ENCODE measurements at places on chromosomes 4 and X.
A peak's percentile ranks its signal among the peaks of the same experiment; 100 is the strongest.

DNA sequence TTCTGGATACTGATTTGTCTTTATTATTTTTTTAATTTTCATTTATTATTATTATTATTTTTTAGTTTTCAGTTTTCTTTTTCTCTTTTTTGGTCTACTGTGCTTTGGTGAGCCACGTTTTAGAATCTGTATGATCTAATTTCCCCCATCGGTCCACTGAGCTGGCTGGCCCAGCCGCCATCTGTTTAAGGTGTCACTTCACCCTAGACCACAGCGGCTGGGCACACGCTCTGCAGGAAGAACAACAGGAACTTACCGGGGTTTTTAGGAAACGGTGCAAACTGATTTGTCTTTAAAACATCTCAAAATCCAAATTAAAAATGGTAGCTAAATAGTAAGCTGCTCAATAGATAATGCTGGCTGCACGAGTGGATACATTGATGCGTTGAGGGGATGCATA, 48.8 kb upstream of the AMOT start:
- no peak overlapping the region for H3K27ac ChIP-seq
- no peaks in the 10 kb centered on the region for H3K36me3 ChIP-seq
- H3K4me1 ChIP-seq: no peaks in the 10 kb centered on the region
- no peak for ATAC-seq
- peaks cover 3% of the 10 kb centered on the region for H3K27me3 ChIP-seq

DNA sequence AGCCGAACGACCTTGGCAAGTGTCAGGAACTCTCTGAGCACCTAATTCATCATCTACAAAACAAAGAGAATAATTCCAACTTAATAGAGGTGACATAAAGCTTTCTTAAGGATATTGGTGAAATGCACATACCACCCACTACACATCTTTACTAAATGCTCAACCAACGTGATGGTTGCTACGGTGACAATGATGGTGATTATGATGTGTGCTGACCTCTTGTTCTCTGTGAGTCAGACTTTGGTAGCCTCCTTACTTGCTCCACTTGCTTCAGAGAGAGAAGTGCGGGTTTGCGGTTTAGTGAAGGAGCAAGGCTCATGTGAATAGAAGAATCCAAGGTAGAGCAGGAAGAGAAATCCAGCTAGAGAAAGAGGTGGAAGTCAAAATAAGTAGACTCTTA, 52.8 kb upstream of the CLNK start:
- no peak overlapping the region for H3K4me3 ChIP-seq
- no peaks in the 10 kb centered on the region for H3K4me1 ChIP-seq
- no peak overlapping the region for H3K27ac ChIP-seq
- peaks cover 3% of the 10 kb centered on the region for H3K27me3 ChIP-seq
- peak; percentile 38 for ATAC-seq

GRCh38 chrX:154452823-154453222, 5.3 kb upstream of the PLXNA3 start:
- H3K27ac ChIP-seq: no peak overlapping the region
- no peaks in the 10 kb centered on the region for H3K4me1 ChIP-seq
- no peak overlapping the region for H3K4me3 ChIP-seq
- no peak for ATAC-seq
- peaks cover 29% of the 10 kb centered on the region for H3K36me3 ChIP-seq

DNA sequence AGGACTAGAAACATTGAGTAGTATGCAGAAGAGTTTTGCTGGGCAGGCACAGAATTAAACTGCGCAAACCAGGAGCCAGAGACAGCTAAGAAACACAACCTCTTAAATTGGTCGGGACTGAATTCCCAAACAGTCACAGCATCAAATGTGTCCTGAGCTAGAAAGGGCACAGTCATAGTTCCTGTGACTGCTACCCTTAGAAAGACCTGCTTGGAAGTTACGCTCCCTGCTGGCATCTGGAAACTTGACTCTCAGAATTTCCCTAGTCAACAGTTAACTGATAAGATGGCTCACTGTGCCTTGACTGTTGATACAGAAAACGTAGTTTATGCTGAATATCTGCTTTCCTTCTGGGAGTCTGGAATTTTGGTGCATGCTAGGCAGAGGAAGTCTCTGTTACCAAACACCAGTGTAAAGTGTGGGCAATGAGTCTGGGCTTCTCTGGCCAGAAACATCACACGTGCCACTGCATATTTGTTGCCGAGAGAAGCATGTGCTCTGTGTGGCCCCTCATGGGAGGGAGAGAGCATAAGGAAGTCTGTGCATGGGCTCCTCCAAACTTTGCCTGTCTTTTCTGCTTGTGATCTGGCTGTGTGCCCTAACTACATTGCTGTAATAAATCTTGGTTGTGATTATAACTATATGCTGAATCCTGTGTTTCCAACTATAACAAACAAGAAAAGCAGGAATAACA, 11.6 kb upstream of the EOLA2 start:
- H3K4me1 ChIP-seq: no peaks in the 10 kb centered on the region
- no peak overlapping the region for H3K4me3 ChIP-seq
- H3K27ac ChIP-seq: no peak overlapping the region
- no peaks in the 10 kb centered on the region for H3K27me3 ChIP-seq

DNA sequence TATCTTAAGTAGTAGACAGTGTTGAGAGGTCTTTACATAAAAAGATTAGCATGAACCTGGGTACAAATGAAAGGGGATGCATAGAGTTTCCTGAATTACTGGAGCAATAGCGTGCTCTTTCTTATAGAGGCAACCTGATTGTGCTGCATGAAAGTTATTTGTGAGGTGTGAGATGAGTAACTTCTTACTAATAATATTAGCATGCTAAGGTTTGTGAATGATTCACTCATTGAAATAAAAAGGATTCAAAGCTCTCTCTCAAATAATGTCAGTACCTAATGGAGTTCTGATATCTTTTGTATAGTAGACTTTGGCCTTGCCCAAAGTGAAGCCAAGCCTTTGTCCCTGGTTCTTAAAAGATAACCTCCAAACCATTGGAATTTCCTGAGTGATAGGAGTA, 131.0 kb upstream of the CXXC4 start:
- no peak overlapping the region for H3K27ac ChIP-seq
- H3K4me1 ChIP-seq: no peaks in the 10 kb centered on the region
- no peak for ATAC-seq
- H3K4me3 ChIP-seq: no peak overlapping the region
- peaks cover 3% of the 10 kb centered on the region for H3K27me3 ChIP-seq

DNA sequence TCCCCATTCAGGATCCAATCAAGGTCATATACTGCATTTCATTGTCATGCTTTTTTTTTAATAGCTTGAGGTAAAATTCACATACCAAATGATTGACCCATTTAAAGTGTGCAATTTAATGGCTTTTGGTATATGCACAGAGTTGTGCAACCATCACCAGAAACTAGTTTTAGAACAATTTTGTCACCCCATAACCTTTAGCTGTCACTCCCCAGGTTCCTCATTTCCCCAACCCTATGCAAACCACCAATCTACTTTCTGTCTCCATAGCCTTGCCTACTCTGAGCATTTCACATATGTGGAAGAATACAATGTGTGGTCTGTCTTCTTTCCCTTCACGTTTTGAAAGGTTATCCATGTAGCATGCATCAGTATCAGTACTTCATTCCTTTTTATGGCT, 1.4 kb upstream of the SMAD1 start:
- ATAC-seq: no peak
- peaks cover 5% of the 10 kb centered on the region for H3K27me3 ChIP-seq
- peaks cover 12% of the 10 kb centered on the region for H3K4me1 ChIP-seq
- peak overlapping the region; percentile 87 for H3K4me3 ChIP-seq
- H3K27ac ChIP-seq: no peak overlapping the region
- H3K36me3 ChIP-seq: no peaks in the 10 kb centered on the region

GRCh38 chr4:10958226-10958856, 273.8 kb upstream of the CLNK start:
- H3K4me1 ChIP-seq: peaks cover 6% of the 10 kb centered on the region
- no peak for ATAC-seq
- H3K27ac ChIP-seq: no peak overlapping the region
- no peaks in the 10 kb centered on the region for H3K36me3 ChIP-seq

- no peaks in the 10 kb centered on the region for H3K4me1 ChIP-seq
- H3K4me3 ChIP-seq: no peak overlapping the region
- no peak for ATAC-seq
- peaks cover 6% of the 10 kb centered on the region for H3K27me3 ChIP-seq
- no peaks in the 10 kb centered on the region for H3K36me3 ChIP-seq
These were observed 102.8 kb downstream of the ITIH6 start for GRCh38 chrX:54695231-54695630.

- peaks cover 10% of the 10 kb centered on the region for H3K4me1 ChIP-seq
- H3K36me3 ChIP-seq: no peaks in the 10 kb centered on the region
- H3K4me3 ChIP-seq: no peak overlapping the region
- H3K27me3 ChIP-seq: no peaks in the 10 kb centered on the region
These were observed 193.2 kb downstream of the RAPGEF2 start for GRCh38 chr4:159296061-159296460.

GRCh38 chr4:147633643-147634042, 16.4 kb downstream of the TMEM184C start:
- no peaks in the 10 kb centered on the region for H3K27me3 ChIP-seq
- H3K4me1 ChIP-seq: peaks cover 5% of the 10 kb centered on the region
- no peak for ATAC-seq
- no peak overlapping the region for H3K27ac ChIP-seq

- H3K4me1 ChIP-seq: no peaks in the 10 kb centered on the region
- H3K4me3 ChIP-seq: peak overlapping the region; percentile 91
- H3K36me3 ChIP-seq: peaks cover 45% of the 10 kb centered on the region
- no peaks in the 10 kb centered on the region for H3K27me3 ChIP-seq
- H3K27ac ChIP-seq: peak overlapping the region; percentile 96
- peak; percentile 28 for ATAC-seq
These were observed 924 bp upstream of the IRAK1 start for GRCh38 chrX:154020536-154021115.

DNA sequence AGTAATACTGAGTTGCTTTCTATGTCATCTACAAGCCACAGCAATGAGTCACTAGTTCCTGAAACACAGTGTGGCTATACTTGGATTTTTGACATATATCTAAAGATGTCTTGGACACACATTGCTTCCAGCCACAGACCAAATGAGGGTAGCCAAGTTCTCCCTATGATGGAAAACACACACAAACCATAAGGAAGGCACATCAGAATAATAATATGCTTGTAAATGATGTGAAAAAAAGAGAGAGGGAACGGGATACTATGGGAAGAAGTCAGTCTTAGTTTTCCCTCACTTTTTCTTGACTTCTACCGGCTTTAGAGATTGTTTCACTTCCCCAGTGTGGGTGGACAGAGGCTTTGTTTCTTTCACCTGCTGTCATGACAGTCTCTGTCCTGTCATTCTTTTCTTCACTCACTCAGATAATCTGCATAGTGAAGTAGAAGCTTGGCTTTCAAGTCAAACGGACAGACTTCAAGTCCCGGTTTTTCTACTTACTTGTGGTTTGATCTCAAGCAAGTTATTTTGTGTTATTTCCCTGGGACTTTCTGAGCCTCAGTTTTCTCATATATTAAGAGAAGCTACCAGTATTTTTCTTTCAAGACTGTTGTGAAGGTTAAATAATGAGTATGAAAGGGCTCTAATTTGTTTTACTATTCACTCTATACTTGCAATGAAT, 34.7 kb downstream of the P2RY10 start:
- H3K36me3 ChIP-seq: no peaks in the 10 kb centered on the region
- no peaks in the 10 kb centered on the region for H3K27me3 ChIP-seq
- H3K27ac ChIP-seq: peak overlapping the region; percentile 85

DNA sequence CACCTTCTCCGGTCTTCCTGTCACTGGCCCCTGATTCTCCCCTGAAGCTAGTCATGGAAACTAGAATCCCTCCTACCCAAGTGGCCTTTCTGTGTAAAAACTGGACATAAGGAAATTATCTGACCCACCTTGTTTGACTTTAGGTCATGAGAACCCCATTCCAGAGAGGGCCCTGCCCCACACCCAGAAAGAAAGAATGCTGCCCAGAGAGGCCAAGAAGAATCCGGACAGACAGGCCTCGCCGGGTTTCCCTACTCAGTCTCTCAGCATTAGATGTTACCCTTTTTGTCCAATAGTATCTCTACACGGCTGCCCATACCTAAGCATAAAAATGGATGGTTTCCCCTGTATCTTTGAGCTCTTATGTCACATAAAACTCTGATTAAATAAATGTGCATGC, 83.3 kb upstream of the HELT start:
- H3K4me1 ChIP-seq: no peaks in the 10 kb centered on the region
- no peak overlapping the region for H3K4me3 ChIP-seq
- H3K36me3 ChIP-seq: no peaks in the 10 kb centered on the region

- H3K4me1 ChIP-seq: no peaks in the 10 kb centered on the region
- no peak overlapping the region for H3K27ac ChIP-seq
- no peaks in the 10 kb centered on the region for H3K27me3 ChIP-seq
- no peaks in the 10 kb centered on the region for H3K36me3 ChIP-seq
- no peak overlapping the region for H3K4me3 ChIP-seq
These were observed 128.8 kb downstream of the RAB28 start for GRCh38 chr4:13355111-13355880.

DNA sequence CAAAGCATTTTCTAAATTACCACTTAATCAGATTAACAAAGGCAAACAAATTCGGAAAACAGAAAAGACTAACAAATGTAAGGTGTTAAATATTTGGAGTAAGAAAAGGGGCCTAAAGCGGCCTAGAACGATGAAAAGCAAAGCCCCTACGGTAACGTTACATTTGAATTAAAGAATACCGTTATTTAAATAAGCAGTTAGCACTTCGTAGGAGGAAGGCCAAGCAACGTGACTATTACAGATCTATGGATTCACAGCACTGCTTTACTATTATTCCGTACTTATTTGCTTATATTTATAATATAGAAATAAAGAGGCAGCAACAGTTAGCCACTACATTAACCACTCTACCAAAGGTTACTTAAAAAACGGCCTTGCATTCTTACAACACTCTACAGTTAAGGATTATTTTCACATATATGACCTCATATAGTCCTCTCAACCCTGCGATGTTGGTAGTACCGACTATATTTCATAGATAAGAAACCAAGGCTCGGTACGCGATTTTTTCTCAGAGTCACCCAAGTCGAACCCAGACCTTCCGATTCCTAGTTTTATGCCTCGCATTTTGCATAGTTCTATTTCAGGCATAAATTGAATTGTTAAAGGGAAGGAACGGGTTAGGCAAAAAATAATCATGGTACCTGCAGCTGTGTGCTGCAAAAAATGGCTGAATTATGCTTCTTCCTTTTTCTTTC, 2.9 kb downstream of the KLHL15 start:
- H3K27ac ChIP-seq: peak overlapping the region; percentile 89
- ATAC-seq: no peak
- peaks cover 30% of the 10 kb centered on the region for H3K36me3 ChIP-seq
- peaks cover 18% of the 10 kb centered on the region for H3K4me1 ChIP-seq
- no peaks in the 10 kb centered on the region for H3K27me3 ChIP-seq
